Skeletal muscle tissue (tissue), 5 donors: ENCODE measurements at places on chromosomes 1 and 21. TPM values are rescaled to one million over a fixed set of nuclear protein-coding genes. Genes with fewer than 3 reads are reported as not detected.

The NR1I3 gene
- not detected for total RNA-seq

The TMEM240 gene
- total RNA-seq: 2.1 TPM

The RGS1 gene
- total RNA-seq: 5.7 TPM

The SPRR2G gene
- not detected for total RNA-seq

The TMCC2 gene
- total RNA-seq: 15.1 TPM

The CLDN14 gene
- total RNA-seq: 3.7 TPM

The ITGB3BP gene
- 14.1 TPM for total RNA-seq

The PDE9A gene
- 1.6 TPM for total RNA-seq

The CDC42SE1 gene
- total RNA-seq: 27.1 TPM

The CASQ2 gene
- total RNA-seq: 416 TPM

The ACOT11 gene
- 4.7 TPM for total RNA-seq

The GNG4 gene
- total RNA-seq: 1.0 TPM

The PLA2G2F gene
- not detected for total RNA-seq

The TRAF3IP3 gene
- total RNA-seq: 1.0 TPM

The KIF21B gene
- total RNA-seq: 1.0 TPM

The IFT25 gene
- total RNA-seq: 13.6 TPM

The NBPF20 gene
- total RNA-seq: 3.7 TPM

The TNFRSF4 gene
- 0.52 TPM for total RNA-seq

The AKR7A3 gene
- total RNA-seq: 0.52 TPM

The CADM3 gene
- total RNA-seq: 0.52 TPM

The FAM151A gene
- not detected for total RNA-seq
